ENCODE measurements at places on chromosomes 12 and 14.

GRCh38 chr12:96249196-96250118 is 55.3 kb downstream of the ELK3 start:
- DNase-seq, result no peak

GRCh38 chr12:16506394-16506793 is 99.6 kb downstream of the LMO3 start:
- DNase-seq, result no peak

DNA sequence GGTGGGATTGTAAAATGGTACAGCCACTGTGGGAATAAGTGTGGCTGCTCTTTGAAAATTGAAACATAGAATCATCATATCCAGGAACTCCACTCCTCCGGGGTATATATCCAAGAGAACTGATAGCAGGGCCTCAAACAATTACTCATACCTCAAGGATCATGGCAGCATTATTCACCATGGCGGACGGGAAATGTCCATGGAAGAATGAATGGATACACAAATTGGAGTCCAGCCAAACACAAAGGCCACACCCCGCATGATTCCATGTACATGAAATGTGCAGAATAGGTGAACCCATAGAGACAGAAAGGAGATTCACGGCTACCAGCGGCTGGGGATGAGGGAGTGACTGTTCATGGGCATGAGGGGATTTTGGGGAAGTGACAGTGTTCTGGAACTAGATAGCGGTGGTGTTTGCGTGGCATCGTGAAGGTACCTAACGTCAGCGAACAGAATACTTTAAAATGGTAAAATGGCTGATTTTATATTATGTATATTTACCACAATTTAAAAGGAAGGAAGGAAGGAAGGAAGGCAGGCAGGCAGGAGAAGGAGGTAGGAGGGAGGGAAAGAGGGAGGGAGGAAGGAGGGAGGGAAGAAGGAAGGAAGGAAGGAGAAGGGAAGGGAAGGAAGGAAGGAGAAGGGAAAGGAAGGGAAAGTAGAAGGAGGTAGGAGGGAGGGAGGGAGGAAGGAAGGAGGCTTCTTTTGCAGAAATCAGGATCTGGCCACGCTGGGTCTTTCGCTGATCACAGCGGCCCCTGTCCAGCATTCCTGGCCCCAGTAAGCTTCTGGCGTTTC is 14.1 kb upstream of the NCOR2 start:
- DNase-seq, result no peak

DNA sequence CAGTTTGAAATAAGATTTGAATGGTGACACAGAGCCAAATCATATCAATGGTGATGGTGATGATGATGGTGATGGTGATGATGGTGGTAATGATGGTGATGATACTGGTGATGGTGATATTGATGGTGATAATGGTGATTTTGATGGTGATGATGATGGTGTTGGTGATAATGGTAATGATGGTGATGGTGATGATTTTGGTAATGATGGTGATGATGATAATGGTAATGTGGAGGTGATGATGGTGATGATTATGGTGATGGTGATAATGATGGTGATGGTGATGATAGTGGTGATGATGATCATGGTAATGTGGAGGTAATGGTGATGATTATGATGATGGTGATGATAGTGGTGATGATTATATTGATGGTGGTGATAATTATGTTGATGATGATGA is 311.9 kb upstream of the SFSWAP start:
- DNase-seq, result no peak

GRCh38 chr12:100554608-100555077 is 18.8 kb upstream of the GAS2L3 start:
- peak; percentile 79 for DNase-seq

DNA sequence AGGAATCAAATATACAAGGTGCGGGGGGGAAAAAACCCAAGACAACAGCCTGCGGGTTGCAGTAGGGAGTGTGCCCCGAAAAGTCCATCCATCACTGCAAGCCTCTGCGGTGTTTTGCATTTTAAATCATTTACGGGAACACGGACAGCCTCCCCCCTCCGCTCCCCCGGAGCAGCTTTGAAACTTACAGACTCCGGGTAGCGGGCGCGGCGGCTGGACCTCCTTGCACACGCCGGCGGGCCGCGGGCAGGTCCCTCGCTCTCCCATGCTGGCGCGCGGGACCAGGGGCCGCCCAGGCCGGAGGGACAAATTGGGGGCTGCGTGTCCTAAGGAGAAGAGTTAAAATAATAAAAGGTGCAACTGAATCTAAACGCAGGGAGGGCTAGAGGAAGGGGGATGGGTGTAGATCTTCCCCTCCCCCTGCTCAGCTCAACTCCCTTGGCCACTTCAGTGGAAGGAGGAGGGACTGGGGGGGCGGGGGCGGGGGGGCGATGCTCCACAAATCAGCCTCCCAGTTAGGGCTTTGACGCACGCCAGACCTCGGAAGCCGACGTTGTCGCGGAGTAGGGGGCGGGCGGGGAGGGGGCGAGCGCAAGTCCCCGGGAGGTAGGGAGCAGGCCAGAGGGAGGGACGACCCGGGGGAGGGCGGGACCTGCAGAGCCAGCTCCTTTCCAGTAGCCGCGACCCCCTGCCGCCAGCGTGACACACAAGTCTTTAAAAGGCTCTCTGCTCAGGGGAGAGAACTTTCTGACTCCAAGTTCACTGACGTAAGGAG is at the start of gene KCNJ8:
Gene KCNJ8 (minus strand): TSS at position 349 of the 775 bp plus-strand sequence. CDS start 1,090 bp downstream, outside the sequence.
- DNase-seq, result no peak

DNA sequence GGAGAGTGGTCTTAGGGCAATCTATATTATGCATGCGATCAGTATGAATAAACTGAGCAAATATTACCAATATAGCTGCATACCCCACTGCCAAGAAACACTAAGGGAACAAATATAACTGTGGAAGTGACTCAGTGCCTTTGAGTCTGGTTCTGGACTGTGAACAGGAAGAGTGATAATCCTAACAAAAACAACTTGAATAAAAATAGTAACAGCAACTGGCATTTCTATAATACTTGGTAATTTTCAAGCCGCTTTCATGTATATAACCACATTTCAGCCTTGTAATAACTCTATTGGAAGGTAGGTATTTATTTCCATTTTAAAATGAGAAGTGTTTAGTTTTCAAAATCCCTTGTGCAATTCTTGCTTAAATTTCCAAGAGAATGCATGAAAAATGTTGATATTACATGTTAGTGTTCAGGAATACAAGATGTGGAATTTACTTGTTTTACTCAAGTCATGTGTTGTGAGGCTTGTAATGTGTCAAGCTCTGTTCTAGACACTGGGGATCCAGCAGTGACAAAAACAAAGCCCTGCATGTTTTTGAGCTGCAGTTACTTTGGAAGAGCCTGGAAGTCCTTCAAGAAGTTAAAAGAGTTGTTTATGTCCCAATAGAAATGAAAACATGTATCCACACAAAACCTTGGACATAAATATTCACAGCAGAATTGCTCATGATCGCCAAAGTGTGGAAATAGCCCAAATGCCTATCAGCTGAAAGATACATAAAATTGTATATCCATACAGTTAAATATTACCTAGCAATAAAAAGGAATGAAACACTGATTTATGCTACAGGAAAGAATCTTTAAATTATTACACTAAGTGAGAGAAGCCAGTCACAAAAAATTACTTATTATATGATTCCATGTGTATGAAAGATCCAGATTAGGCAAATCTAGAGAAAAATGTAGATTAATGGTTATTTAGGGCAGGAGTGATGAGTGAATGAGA is 338.1 kb upstream of the TMEM132C start:
- no peak for DNase-seq
